NCI-H226 (cell line): ENCODE measurements at places on chromosomes 4 and X.

DNA sequence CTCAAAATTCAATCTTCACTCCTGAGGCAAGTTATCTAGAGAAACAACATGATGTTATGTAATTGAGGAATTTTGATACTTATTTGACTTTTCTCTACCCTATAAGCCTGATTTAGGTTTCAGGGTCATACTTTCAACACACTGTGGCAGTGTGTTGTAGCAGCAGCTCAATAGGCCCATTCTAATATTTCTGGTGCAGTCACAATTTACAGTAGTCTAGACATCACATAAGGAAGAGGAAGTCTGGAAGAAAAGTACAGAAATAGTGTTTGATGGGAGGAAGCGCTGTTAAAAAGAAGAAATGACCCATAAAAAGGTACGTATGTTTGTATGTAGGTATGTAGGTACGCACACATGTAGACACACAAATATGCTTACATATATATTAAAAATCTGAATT lies 194.3 kb downstream of the ARHGAP24 start:
- DNase-seq, result no peak

DNA sequence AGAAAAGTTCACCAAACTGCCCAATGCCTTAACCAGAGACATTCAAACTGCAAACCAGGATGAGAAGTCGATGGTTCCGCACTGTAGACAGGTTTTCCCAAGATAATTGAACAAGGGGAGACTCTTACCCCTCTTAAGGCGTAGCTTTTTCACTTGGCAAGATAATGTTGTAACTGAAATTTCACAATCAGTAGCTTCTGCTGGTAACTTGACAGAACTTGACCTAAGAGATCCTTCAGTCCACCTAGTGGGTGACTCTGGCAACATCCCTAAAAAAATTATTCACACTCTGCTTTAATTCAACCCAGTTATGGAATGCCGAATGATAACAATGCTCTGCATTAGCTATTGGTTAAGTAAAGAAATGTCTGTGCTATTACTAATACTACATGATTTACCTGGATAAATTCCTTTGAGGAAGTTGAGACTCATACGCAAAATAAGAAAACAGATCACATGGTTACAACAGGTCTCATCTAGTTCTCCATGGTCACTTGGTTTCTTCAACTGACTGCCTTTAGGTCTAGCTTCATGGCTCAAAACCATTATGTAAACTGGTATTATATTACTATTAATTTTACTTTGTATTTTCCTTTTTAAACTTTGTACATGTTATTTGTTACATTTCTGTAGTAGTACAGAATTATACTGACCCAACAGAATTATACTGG lies 9.1 kb downstream of the ELF2 start:
- peak; percentile 58 for DNase-seq

DNA sequence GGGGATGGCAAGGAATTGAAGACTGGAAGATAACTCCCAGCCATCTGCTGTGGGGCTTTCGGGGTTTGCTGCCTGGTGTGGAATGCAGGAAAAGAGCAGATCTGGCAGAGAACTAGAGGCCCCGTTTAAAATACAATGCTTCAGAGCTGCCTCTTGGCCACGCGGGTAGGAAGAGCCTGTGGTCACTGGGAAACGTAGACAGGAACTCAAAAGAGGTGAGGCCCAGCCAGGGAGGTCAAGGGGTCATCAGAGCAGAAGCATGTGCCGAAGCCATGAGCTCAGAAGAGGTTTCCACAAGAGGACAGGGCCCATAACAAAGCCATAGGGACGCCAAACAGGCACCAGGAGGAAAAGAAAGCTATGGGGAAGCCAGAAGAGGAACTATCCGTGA lies 14.5 kb upstream of the STS start:
- DNase-seq, result peak; percentile 16

GRCh38 chr4:156659983-156660382 lies 311.6 kb downstream of the PDGFC start:
- no peak for DNase-seq

DNA sequence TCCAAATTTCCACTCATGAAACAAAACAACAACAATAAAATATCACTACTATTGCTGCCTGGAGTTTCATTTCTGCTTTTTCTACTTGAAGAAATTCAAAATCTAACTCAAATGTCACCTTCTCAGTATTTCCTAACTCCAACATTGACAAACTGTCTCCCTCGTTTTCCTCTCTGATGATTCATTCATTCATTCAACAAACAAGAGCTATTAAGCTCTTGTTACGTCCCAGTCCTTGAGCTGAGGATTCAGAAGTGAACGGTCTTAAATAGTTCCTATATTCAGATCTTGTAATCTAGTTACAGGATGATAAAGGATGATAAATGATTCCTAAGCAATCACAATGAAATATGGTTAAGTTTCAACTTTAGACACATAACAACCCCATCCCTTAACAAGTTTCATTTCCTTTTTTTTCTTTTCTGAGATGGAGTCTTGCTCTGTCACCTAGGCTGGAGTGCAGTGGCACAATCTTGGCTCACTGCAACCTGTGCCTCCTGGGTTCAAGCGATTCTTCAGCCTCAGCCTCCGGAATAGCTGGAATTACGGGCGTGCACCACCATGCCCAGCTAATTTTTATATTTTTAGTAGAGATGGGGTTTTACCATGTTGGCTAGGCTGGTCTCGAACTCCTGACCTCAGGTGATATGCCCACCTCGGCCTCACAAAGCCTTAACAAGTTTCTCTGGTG lies 1.7 kb downstream of the SLC9B2 start:
- DNase-seq, result no peak

GRCh38 chrX:77628294-77629025 lies 157.6 kb downstream of the ATRX start:
- no peak for DNase-seq

DNA sequence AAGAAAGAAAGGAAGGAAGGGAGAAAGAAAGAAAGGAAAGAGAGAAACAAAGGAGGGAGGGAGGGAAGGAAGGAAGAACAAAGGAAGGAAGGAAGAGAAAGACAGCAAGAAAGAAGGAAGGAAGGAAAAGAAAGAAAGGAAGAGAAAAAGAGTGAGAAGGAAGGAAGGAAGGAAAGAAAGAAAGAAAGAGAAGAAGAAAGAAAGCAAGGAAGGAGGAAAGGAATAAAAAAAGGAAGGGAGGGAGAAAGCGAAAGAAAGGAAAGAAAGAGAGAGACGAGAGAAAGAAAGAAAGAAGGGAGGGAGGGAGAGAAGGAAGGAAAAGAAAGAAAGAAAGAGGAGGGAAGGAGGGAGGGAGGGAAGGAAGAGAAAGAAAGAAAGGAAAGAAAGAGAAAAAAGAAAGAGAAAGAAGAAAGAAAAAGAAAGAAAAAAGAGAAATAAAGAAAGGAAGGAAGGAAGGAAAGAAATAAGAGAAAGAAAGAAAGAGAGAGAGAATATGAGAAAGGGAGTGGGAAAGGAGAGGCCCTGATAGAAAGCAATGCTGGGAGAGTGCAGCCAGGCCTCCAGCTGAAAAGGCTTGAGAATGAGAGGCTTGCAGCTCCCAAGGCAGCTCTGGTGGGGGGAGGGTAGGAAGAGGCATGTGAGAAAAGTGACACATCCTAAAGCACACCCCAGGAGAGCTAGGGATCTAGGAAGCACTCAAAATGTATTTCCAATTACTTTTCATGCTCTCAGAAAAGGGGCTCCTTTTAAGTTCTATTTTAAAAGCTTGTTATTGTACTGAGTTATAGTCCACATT lies 134.0 kb upstream of the ZIC3 start:
- no peak for DNase-seq

DNA sequence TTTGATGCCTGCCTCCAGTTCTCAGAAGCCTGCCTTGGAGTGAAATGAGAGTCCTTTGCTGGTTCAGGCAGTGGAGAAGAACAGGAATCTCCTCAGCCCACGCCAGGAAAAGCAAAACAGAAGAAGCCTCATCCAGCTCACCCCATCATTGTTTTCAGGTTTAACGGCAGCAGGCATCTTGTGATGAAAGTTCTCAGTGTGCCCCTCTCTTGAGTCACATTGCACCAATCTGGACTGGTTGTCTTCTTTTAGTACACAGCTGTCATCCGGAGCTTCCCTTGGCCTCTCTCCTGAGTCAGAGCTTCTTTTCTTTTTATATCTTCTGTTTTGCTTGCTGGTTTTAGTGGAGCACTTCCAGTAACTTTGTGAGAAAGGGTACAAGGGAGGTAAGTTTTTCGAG lies 50.9 kb downstream of the TSPAN7 start:
- no peak for DNase-seq

- DNase-seq, result no peak
Observed at GRCh38 chr4:14299166-14299565, 671.6 kb upstream of the BOD1L1 start.

GRCh38 chr4:139858436-139859205 lies 193.0 kb downstream of the MGST2 start:
- no peak for DNase-seq

- DNase-seq, result no peak
Observed at GRCh38 chr4:112517067-112517634, 1.2 kb upstream of the NEUROG2 start.

GRCh38 chrX:53724872-53725271 lies 38.4 kb upstream of the HUWE1 start:
- DNase-seq, result no peak

GRCh38 chr4:146143888-146144287 lies 31.6 kb upstream of the LSM6 start:
- DNase-seq, result no peak

- DNase-seq, result no peak
Observed at GRCh38 chr4:144564358-144564757, 81.6 kb upstream of the HHIP start.

GRCh38 chr4:110955748-110956147 lies 332.9 kb upstream of the PITX2 start:
- DNase-seq, result no peak

GRCh38 chrX:131288738-131289511 lies at the start of gene IGSF1:
TSS of gene IGSF1 (minus strand) at chrX:131289306. CDS start at chrX:131286674, 2,632 bp downstream.
- DNase-seq, result no peak

DNA sequence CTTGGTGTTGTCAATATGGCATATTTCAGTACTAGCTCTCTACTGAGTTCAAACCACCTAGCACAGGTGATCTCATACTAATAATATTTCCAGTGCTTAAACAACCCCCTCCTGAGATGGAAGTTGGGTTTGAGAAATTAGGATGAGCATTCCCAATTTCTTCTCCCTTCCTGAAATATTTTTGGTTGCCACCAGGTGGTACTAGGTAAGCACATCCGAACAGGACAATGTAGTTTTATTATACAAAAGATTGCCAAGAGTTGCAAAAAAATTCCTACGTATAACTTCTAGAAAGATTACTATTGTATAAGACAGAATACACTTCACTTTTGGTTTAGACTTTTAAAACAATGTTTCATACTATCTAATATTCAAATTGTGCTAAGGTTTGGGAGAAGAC lies 484.5 kb downstream of the PACRGL start:
- no peak for DNase-seq

DNA sequence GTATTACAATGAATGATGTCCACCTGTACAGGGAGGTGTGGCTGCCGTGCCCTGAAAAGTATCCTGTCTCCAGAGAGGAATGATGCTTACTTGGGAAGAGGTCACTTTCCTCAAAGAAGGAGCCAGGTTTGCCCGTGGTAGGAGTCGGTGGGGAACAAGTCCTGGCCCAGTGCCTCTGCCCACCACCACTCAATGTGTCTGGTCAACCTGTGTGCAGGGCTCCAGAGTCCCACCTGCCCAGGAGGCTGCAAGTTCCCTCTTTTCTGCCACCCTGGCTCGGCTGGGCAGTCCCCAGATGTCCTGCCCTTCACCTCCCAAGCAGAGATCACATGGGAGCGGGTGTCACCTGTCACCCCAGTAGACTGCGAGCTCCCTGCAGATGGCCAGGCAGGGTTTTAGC lies 75.4 kb upstream of the C4orf50 start:
- no peak for DNase-seq

DNA sequence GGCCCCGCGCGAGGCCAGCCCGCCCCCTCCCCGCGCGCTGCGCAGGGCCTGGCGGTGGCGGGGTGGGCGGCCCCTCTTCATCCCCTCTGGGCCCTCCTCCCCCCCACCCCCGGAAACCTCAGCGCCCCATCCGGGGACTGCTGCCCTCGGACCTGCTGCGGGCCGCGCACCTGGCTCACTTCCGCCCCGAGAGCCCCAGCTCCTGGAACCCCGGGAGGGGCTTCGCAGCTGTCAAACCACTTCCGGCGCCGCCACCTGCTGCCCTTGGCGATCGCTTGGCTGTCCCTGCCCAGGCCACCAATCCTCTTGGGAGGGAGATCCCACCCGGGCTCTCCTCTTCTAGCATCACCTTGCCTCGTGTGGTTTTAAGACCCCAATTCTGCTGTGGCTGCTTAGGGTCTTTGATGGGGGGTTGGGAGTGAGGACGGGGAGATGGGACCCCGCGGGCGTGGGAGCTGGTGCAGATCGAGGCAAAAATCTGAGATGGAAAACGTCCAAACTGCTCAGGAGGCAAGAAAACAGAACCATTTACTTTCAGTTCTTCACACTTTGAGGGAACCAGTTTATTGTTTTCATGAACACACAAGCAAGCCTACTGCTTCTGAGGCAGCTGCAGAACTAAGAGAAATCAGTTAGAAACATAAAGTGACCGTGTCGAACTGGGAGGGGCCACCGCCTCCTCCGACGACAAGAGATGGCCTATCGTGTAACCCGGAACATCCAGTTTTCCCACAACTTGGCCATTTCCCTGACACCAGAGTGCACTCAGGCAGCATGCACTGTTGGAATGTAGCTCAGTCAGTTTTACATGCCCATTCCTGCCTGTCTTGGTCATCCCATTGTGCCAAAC lies 754 bp downstream of the MTMR1 start:
- peak; percentile 23 for DNase-seq

DNA sequence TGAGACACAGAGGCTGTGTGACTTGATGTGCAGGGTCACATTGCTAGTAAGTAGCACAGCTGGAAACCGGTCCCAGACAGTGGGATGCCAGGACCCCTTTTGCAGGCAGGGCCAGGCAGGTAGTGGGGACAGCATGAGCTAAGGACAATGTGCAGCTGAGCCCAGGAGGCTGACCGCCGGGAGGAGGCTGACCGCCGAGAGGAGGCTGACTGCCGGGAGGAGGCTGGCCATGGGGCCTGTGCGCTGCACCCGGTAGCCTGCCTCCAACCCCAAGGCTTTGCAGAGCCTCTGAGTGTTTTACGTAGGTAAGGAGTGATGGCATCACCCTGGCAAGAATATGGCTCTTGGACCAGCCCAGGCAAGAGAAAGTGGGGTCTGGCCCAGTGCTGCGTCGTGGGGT lies 58.9 kb downstream of the TBC1D14 start:
- no peak for DNase-seq

DNA sequence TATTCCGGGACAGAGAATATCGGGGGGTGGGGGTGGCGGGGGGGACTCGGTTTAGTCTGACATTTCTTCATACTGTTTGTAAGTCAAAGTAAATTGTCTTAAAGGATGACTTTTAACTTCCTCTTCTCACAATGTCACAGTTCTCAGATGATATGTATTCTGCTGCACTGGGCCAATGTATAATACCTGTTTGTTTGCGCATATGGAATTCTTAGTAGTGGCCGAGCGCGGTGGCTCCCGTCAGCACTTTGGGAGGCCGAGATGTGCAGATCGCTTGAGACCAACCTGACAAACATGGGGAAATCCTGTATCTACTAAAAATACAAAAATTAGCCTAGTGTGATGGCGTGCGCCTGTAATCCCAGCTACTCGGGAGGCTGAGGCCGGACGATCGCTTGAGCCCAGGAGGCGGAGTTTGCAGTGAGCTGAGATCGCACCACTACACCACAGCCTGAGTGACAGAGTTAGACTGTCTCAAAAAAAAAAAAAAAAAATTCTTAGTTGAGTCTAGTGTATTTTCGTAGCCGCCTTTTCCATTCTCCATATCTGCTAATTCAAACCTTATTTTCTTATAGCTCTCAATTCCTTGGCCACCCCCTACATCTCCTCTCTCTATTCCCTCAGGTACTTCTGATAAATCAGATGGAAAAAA lies 851 bp downstream of the POLR2B start:
- no peak for DNase-seq
